ENCODE measurements at places on chromosomes 16 and 17.

DNA sequence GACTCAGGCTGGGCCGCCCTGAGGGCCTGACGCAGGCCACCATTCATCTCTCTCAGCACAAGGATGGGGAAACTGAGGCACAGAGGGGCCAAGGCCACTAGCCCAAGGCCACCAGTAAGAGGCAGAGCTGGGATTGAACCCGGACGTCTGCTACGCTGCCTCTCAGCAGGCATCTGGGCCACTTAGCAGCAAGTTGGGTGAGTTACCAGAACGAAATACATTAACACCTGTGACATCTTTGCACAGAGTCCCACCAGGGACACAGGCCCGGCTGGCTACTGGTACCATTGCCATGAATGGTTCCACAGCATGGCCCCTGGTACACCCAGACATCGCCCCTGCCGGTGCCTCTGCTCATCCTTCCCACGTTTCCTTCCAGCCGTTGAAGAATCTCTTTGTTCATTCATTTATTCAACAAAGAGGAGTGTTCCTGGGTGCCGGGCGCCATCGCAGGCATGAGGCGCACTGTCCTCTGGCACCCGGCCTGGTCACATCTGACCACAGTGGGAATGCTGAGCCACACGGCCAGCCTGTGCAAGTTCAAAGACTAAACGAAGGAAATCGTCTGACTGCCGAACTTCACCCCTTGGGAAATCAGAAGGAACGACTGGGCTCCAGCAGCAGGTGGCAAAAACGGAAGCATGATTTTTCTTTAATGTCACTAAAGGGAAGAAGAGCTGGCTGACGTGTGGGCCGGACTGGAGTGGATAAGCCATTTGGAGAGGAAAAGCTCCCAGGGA lies 7.4 kb upstream of the ZNF469 start:
- DNase-seq = no peak

GRCh38 chr16:11233727-11234376 lies 22.2 kb downstream of the SOCS1 start:
- DNase-seq = peak; percentile 86

- no peak for DNase-seq
Measured at GRCh38 chr17:73371836-73372235, 60.0 kb upstream of the CDC42EP4 start.

- no peak for DNase-seq
Measured at GRCh38 chr17:52536489-52536888, 378.0 kb upstream of the CA10 start.

GRCh38 chr16:86337138-86337537 lies 173.2 kb upstream of the FOXF1 start:
- no peak for DNase-seq

GRCh38 chr17:74435775-74436359 lies 4.0 kb downstream of the GPRC5C start:
- no peak for DNase-seq

DNA sequence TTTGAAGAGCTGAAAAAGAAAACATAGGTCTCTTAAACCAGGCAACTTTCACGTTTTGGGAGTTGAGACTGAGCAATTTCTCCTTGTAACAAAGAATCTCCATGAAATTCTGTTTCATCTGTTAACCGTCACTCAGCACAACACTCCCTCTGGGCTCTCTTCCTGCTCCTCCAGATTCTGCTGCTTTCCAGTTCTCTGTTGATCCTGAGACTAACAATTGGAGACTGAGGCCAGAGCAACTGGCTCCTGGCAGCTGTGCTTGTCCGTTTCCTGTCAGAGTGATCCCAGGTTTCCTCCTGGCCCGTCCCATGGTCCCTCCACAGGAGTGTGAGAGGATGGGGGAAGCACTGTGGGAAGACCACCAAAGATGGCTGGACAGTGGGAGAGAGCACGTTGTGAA lies 32.5 kb downstream of the IST1 start:
- no peak for DNase-seq

DNA sequence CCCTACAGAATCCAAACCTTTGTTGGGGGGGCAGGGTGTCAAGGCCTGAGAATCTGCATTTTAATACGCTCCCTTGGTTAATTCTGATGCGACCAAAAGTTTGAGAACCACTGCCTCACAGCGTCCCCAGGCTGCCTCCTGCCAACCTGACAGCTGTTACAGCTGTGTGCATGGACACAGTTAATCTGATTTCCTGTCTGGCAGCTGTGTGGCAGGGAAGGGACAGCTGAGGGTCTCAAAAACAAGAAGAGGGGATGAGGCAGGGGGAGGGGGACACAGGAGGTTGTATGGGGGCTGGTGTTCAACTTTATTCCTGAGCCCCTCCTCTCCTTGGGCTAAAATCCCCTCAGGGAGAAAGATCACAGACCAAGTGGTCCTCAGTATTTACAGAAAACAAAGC lies 17.5 kb downstream of the HDAC5 start:
- DNase-seq = no peak

DNA sequence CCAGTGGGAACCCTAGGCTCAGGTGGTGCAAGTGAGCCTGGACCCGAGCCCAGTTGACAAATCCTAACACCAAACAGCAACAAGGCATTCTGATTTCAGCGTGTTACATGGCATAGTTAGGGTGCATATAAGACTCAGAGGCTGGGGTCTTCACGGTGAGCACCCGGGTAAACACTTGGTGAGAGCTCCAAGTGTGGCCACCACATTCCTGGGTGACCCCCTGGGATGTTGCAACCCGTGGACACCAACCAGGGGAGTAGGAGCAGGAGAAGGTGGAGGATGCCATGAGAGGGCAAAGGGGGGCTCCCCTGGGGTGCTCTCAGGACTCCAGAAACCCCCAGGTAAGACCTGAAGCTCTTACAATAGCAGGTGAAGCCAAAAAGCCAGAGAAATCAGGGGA lies 69.9 kb upstream of the CDH5 start:
- DNase-seq = no peak

- no peak for DNase-seq
Measured at GRCh38 chr16:14464796-14465195, 165.3 kb downstream of the PARN start.

- no peak for DNase-seq
Measured at GRCh38 chr16:76956841-76957240, 234.1 kb upstream of the MON1B start.

- no peak for DNase-seq
Measured at GRCh38 chr17:6924208-6924607, 71.6 kb upstream of the ALOX12 start.

- DNase-seq = no peak
Measured at GRCh38 chr17:58759522-58759921, 3.9 kb downstream of the PPM1E start.

DNA sequence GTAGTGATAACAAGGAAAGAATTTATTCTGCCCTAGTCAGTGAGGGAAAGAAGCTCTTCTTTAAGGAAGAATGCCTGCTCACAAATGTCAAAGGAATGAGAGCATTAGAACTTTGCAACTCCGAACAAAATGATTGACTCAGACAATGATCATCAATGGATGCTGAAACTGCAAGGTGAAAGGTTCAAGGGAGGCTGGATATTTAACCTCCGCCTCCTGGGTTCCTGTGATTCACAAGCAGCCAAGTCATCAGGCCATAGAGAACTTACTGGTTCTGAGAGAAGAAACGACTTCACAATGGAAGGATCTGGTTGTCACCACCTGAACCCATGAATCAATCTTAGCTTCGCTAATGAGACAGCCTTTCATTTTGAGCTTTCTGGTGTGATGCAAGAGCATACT lies 16.0 kb upstream of the SCNN1B start:
- no peak for DNase-seq

DNA sequence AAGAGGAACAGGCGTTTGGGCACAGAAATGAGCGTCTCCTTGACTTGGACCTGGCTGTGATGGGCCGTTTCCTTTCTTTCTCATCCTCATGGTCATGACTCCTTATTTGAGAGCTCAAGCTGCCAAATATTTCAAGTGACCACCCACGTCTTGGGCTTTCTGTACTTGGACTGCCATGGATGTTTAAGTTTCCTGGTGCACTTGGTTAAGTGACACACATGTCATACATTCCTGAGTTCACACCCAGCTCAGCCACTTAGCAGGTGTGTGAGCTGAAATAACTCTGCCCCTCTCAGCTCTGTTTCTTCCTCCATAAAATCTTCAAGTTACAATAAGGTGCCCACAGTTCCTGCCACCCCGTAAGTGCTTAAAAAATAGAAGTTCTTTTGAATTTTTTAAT lies 114.5 kb downstream of the CLEC16A start:
- no peak for DNase-seq

DNA sequence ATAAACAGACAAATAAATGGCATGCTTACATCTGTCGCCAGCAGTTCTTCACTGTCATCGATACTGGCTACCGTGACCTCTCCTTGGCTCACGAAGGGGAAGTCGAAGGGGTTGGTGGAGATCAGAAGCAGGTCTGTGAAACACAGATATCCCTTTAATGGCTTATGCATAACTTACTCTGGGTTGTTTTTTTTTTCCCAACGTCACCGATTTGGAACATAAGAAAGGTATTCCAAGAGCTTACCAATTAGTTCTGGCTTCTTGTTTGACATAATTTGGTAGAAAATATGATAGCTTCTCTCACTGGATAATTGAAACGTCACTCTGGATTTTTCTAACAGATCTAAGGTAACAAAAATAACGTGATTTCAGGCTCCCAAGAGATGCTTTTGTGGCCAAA lies 18.2 kb downstream of the MYH13 start:
- no peak for DNase-seq

DNA sequence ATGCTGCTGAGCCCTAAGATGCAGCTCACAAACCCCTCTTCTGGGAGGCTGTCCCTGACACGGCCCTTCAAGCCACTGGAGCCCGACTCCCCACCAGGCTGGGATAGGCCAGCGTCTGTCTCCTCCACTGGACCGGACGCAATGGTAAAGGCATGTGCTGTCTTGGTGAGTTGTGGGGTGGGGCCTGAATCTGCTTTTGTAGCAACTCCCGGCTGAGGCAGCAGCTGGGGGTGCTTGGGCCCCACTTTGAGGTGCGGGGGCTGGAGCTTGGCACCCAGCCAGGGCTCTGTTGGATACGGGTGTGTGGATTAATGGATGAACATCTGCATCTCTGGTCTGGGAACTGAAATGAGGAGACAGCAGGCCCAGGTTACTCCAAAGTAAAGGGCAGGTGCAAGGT lies 3.5 kb upstream of the NLRC3 start:
- no peak for DNase-seq

GRCh38 chr16:55588799-55589198 lies 22.3 kb downstream of the CAPNS2 start:
- DNase-seq = no peak

GRCh38 chr17:60493847-60494321 lies 32.2 kb downstream of the APPBP2 start:
- DNase-seq = no peak

DNA sequence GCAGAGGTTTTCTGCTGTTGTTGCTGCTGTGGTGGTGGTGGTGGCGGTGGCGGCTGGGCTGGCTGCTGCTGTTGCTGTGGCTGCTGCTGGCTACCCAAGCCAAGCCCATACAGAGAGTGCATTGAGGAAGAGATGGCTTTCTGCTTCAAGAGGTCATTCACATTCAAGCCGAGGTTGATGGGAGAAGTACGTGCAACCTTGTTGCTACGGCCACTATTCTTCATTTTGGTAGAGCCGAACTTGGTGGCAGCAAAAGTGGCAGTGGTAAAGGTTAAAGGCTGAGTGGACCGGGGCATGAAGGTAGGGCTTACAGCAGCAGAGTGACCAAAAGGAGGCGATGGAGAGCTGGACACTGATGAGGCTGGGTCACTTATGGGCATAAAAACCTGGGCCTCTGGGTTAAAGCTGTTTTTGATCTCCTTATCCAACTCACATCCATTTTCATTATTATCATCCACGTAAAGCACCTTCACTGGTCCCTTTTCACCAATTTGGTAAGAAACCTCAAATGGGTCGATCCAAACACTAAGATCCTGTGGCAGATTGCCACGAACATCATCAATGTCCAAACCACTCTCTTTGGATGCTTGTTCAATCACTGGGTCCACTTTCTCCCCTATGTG lies 2.8 kb downstream of the TOB1 start:
- DNase-seq = peak; percentile 66

- no peak for DNase-seq
Measured at GRCh38 chr17:49508061-49508865, 13.2 kb downstream of the NGFR start.

GRCh38 chr17:68398691-68399637 lies 58.3 kb downstream of the WIPI1 start:
- DNase-seq = peak; percentile 34

DNA sequence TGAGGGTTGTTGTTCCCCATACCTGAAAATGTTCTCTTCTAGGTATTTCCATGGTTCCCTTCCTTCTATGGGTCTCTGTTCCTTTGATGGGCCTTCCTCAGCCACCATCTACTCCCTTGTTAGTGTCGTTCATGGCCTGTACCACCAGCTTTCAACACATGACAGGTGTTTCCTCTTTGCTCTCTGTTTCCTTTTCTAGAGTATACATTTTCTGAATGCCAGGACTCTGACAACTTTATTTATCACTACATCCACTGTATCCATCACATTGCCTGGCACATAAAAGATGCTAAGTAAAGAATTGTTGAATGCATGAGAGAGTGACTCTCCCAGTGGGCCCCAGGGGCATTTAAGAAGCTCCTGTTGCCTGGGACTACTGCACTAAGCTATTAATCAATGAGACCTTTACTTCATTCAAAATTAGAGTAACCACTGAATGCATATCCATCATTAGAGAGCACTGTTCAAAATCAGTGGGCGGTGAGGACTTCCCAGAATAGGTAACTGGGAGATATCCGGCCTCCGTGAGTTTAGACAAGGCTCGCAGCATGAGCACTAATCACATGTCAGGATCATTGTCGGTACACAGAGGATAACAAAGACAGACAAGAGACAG lies 255.0 kb downstream of the CBLN1 start:
- DNase-seq = no peak

GRCh38 chr16:50526249-50526648 lies 21.9 kb upstream of the NKD1 start:
- no peak for DNase-seq

GRCh38 chr16:81627024-81627423 lies 152.1 kb upstream of the PLCG2 start:
- DNase-seq = no peak

DNA sequence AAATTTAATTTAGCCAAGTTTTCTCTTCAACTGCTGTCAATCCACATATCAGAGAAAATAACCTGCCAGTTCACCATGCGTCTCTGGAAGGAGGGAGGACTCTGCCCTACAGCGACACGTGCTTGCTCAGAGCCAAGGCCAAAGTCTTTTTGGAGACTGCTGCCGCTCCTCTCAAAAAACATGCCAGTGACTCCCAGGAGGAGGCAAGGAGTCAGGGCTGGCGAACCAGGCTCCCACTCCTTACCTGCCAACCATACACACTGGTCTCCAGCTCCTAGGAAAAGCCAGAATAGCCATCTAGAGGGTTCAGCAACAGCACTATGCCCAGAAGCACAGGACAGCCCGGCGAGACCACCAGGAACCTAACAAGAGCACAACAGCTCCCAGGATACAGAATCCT lies 73.0 kb downstream of the ANKRD11 start:
- DNase-seq = no peak

All from activated CD4-positive, alpha-beta T cell treated with anti-CD3 and anti-CD28 coated beads, Interleukin-2, amount 50 U/mL, for 48 hours (primary cell).